ENCODE measurements at places on chromosomes 2 and 18.

- ATAC-seq: peak; percentile 47
Measured at GRCh38 chr2:229713371-229714079, 830 bp downstream of the DNER start.

GRCh38 chr2:130917006-130917688, 80.4 kb downstream of the ARHGEF4 start:
- ATAC-seq: no peak

DNA sequence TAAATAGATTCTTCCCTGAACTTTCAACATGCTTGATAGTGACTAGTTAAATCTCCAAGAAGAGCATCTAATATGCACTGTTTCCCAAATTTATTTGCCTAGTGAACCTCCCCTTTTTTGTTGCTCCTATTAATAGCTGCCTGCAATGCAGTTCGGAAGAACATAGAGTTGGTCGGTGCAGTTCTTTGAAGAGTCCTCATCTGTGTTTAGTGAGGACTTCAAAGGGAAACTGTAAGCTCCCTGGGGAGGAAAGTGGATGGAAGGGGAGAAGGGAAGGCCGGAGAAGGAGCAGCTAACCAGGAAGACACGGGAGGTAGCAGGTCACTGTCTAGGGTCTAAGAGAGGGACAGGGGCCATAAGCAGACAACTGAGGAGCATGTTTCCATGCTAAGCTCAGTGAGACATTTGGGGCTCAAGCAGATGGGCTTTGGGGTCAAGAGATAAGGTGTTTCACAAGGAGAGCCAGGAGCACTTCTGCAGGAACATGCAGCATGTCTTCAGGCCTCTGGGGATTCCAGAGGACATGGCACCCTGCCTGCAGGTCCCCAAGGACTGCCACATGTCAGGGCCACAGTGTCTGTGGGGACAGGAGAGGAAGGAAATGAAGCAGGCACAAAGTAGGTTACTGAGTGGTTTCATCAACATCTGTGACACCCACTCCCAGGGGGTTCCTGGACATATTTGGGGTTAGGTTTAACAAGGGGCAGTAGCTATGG, 48.7 kb upstream of the ANXA4 start:
- peak; percentile 22 for ATAC-seq

GRCh38 chr18:34929336-34929780, 111.9 kb upstream of the MAPRE2 start:
- no peak for ATAC-seq

DNA sequence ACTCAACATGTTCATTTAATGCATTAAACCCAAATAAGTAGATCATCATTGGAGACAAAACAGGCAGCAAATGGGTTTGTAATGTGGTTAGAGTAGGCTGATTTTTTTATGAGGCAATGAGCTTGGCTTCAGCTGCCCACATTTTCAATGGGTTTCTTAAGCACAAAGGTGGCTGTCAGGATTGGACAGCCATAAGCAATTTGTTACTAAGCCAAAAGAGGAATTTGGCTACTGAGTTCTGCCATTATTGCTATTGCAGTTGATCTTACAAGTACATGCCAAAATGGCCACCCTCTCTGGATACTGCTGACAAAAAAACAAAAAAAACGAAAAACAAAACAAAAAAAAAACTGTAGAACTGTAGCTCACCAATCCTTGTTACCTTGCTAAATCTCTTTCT, 1348.0 kb upstream of the PIK3C3 start:
- no peak for ATAC-seq

DNA sequence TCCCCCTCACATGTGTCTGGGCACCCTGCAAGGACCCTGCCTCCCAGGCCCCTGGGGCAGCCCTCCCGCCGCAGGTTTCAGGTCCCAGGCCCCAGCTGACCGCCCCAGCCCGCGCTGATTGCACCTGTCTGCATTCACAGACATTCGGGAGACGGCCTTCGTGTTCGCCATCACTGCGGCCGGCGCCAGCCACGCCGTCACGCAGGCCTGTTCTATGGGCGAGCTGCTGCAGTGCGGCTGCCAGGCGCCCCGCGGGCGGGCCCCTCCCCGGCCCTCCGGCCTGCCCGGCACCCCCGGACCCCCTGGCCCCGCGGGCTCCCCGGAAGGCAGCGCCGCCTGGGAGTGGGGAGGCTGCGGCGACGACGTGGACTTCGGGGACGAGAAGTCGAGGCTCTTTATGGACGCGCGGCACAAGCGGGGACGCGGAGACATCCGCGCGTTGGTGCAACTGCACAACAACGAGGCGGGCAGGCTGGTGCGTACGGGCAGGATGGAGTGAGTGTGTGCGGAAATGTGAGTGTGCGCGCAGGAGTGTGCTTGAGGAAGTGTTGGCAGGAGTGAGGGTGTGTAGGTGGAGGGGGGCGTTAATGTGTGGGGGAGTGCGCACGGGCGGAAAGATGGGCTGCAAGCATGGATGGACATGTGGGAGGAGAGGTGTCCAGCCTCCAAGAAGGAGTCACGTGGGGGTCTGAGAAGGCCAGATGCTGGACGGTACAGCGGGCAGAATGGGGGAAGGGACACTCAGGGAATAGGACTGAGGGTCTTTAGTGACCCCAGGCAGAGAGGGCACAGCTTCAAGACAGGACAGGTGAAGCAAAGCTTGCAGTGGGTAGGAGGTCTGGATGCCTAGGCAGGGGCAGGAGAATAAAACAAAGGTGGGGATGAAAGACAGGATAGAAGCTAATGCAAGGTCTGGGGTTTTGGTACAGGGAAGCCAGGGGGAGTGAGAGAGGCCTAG, 9.0 kb upstream of the WNT10A start:
- ATAC-seq: no peak

DNA sequence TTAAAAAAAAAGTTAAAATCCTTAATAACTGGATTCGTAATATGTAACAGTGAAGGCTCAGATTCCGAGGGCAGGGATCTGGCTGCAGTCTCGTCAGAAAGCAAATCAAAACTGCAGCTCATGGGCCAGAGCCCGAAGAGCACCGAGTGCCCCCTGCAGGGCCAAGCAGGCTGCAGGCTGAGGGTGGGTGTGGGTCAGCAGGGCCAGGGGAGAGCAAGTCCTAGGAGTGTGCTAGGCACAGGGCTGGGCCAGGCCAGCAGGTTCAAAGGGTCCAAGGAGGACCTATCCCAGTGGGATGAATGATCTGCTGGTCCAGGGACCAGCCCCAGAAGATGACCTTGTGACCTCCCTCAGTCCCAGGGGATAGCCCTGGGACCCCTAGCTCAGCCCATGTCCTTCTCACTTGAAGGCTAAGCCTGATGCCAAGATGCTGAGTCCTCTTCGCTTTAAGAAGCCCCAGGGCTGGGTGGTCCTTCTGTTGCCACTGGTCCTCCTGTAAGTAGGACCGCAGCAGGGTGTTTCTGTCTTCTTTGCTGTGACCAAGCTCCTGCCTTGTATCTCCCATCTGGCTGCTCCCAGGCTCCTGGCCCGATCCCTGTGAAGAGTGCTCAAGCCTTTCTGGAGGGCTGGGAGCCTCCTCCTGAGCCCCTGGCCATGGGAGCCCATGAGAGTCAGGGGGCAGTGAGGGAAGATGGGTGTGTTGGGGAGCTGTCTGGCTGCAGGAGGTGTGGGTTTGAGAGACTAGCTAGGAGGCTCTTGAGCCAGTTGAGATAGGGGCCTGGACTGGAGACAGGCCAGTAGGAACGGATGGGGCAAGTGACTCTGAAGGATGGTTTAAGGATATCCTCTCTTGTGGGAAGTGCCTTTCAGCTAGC, 150.7 kb downstream of the DYSF start:
- ATAC-seq: no peak

Data from esophagus mucosa (tissue), 1 donor.